ENCODE measurements at places on chromosomes 11 and 22.

DNA sequence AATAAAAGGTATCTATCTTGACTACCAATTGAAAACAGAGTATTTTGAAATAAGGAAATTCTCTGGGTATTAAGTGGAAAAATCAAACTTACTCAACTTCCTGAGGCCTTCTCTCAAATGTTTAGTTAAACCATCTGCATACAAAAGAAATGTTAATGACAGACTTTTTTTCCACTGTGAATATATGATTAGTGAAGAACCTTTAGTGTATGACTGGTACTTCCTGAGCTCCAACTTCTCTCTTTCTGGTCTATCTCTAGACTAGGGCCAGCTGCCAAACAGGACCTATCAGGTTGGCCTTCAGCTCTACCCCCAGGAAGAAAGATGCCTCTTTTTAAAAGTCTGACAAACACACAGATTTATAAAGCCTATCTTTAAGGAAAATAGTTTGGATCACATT is 68.8 kb upstream of the SCUBE2 start:
- DNase-seq, result no peak

DNA sequence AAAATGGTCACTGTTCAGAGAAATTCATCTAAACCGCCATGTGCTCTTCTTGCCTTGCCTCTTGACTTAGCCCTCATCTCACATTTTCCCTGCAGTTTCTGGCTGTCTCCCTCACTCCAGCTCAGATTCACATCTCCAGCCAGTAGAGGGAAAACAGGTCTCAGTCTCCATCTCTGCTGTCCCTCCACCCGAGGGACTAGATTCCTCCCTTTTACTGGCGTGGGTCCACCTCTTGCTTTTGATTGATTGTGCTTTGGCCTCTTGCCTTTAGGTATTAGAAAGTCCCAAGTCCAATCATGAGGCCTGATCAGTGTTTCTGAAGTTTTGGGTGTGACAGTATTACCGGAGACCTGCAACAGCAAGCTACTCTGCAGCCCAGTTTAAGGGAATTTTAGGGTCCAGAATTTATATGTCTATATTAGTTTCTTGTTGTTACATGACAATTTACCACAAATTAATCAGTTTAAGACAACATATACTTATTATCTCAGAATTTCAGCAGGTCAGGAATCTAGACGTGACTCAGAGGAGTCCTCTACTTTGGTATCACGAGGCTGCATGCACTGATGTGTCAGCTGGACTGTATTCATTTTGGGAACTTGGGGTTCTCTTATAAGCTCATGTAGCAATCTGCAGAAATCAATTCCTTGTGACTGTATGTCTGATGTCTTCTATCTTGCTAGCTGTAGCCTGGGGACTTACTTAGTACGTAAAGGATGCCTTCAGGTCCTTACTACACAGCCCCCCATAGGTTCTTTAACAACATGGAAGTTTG is 805.2 kb upstream of the CCDC90B start:
- no peak for DNase-seq

GRCh38 chr11:33291004-33291777 is 34.0 kb downstream of the HIPK3 start:
- DNase-seq, result no peak

DNA sequence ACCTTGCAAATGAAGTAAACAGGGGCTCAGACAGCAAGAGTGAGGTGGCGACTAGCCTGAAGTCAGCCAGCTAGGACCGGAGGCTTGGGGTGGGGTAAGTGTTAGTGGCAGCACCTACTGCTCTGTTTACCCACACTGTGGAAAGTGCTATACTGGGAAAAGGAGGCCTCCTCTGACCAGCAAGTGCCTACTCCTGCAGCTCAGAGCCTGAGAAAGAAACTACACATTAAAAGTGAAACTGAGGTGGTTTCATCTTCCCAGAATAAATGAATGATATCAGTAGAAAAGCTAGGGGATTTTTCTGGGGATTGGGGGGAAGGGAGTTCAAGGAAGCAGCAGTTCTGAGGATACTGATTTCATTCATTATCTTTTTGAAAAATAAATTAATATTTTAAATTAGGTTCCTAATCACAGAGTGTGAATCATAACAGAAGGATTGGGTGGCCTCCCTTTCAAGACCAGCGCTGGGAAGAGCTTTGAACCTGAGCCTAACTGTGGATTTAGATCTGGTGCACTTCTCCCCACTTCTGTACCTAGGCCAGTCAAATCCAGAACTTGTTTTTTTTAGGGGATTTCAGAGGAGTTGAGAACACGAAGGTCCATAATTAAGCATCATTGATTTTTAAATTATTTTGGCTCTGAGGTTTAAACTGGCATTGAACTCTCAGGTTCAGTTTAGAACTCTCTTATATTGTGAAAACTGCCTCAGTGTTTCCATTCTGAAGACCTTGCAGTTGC is 48.1 kb upstream of the GRAMD1B start:
- no peak for DNase-seq

DNA sequence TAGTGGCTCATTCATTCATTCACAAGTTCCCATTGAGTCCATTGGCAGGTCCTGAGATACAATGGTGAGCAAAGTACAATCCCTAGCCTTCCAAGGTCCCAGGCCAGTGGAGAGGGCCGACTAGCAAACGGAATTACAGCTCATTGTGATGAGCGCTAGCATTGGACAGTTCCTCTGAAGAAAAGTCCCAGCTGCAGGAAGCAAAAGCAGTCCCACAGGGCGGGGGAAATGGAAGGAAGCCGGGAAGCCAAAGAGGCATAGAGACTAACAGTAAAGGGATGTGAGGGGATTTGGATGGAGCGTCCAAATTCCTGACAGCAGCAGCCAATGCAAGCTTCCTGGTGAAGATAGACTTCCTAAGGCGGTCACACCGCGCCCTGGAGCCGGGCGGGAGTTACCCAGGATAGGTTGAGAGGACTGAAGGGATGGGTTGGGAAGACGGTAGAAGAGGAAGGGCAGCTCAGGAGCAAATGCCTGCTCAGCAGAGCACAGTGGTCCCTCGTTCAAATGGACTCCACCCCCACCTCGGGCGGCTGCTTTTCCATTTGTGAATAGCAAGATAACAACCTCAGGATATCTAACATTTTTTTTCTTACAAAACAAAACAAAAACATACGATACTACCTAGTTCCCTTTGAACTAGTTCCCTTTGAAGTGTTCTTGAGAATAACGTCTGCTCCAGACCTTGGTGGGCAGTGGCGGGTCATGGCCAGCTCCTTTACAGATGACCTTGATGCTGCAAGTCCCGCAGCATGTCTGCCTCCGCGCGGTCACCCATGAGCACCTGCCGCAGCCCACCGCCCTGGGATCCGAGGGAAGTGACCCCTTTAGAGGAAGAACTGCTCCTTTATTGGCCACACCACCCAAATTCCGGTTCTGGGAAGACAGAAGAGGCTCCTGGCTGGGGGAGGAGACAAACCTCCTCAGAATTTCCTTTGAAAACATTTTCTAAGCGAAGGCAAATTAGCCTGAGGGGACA is 132.9 kb downstream of the RASSF10 start:
- no peak for DNase-seq
